Hindlimb muscle (tissue), 1 donor: ENCODE measurements at places on chromosomes 13 and 19. TPM values are rescaled to one million over a fixed set of nuclear protein-coding genes. Genes with fewer than 3 reads are reported as not detected.

- no peak for DNase-seq
These were observed 211.6 kb downstream of the SHISA2 start for GRCh38 chr13:25840261-25840660.

DNA sequence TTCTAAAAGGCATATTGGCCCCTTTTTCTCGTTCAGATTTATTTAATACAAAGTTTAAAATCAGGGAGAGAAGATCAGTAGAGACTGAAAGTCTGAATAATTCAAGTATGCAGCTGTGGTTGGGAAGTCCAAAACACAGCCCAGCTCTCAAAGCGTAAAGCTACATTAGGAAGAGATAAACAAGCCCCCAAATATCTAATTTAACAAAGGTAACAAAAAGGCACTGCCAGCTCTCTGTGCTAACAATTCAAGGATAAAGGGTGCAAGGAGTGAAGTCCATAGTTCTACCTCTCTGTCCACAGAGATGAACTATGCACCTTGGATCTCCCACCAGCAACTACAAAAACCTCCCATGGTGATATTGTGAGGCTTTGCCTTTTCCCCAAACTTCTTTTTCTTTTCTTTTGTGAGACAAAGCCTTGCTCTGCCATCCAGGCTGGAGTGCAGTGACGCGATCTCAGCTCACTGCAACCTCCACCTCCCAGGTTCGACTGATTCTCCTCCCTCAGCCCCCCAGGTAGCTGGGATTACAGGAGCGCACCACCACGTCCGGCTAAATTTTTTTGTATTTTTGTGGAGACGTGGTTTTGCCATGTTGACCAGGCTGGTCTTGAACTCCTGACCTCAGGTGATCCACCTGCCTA is 104.4 kb downstream of the LHFPL6 start:
- no peak for DNase-seq

- no peak for DNase-seq
These were observed 26.8 kb downstream of the PPP5C start for GRCh38 chr19:46373491-46374359.

DNA sequence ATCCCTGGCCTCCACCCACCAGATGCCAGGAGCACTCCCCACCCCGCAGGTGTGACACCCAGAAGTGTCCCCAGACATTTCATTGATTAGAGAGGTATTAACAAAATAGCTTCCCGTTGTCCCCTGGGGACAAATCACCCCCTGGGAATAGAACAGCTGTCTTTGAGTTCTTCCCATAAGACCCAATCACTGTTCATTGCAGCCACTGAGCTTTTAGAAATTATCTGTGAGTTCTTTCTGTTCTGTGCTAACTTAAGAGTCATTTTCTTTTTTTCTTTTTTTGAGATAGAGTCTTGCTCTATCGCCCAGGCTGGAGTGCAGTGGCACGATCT is 32.8 kb downstream of the MYO9B start:
- DNase-seq = no peak

- no peak for DNase-seq
These were observed 101.0 kb downstream of the SLITRK6 start for GRCh38 chr13:85698256-85698655.

SMIM17 gene
- 1.3 TPM for polyA plus RNA-seq
